ENCODE measurements at places on chromosomes 1 and 21. TPM values are rescaled to one million over a fixed set of nuclear protein-coding genes. Genes with fewer than 3 reads are reported as not detected.

DNA sequence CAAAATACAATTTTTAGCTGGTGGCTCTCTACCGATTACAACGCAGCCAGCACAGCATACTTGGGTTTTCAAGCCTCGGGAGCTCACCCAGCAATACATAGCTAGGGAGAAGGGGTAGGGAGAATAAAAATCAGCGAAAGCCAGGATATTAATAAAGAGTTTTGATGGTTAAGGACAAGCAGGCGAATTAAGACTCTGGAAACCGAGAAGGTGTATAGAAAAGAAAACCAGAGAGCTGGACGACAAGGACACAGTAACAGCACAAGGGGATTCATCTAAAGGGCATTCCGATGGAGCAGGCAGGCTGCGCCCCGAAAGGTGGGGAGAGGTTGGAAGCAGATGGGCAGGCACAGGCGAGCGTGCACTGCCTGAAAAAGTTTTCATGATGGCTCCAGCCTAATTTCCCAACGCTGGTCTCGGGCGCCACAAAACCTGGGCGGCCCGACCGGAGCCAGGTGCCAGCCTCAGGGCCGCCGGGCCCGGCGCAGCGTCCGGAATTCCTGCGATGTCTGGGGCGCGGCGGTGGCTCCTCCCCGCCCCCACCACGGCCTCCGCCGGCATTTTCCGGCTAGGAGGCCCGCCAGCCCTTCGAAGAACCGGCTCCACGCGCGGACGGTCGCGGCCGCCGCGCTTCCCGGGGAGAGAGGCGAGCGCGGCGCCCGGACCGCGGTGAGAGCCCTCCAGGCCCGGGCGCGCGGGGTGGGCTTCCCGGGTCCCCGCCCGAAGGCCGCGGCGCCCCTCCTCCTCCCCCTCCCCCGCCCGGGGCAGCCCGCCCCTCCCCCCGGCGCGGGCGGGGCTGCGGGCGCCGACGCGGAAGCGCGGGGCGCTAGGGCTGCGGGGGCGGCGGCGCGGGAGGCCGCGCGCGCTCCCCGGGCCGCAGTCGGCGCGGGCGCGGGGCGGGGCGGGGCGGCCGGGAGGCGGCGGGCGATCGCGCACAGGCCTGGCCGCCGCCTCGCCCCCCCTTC, 774 bp upstream of the DYRK1A start:
- peak; percentile 81 for DNase-seq

GRCh38 chr1:177054542-177054941, 110.0 kb downstream of the ASTN1 start:
- no peak for DNase-seq

DNA sequence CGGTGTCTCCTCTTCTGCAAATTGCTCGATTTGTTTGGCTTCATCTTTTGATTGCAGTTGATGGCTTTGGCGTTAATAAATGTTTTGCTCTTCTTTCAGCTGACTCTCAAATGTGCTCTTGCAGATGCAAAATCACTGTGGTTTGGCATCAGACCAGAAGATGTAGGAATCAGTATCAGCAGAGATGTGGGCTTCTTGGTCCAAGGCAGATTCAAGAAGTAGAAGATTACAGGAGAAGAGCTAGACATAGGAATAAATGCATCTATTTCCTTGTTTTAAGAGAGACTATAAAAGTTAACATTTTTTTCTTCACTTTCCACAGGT, 59.8 kb upstream of the BACH1 start:
- no peak for DNase-seq

GRCh38 chr21:14995695-14996490, 68.9 kb downstream of the NRIP1 start:
- DNase-seq = no peak

- no peak for DNase-seq
These were observed 21.2 kb downstream of the CDK18 start for GRCh38 chr1:205525495-205526285.

The DAB1 gene
- not detected for total RNA-seq

The CLCA4 gene
- not detected for total RNA-seq

The SIPA1L2 gene
- 1.6 TPM for total RNA-seq

DNA sequence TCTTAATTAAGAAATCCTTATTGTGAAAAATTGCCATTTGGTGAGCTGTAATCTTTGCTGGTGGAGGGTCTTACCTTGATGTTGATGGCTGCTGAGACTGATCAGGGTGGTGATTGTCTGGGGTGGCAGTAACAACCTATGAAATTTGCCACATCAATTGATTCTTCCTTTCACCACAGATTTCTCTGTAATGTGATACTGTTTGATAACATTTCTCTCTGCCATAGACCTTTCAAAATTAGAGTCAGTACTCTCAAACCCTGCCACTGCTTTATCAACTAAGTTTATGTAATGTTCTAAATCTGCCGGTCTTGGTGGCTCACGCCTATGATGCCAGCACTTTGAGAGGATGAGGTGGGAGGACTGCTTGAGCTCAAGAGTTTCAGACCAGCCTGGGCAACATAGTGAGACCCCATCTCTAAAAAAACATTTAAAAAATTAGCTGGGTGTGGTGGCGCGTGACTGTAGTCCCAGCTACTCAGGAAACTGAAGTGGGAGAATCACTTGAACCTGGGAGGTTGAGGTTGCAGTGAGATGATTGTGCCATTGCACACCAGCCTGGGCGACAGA, 5.0 kb downstream of the KPNA6 start:
- DNase-seq = peak; percentile 38

The MAP1LC3C gene
- total RNA-seq = not detected

The TCHH gene
- not detected for total RNA-seq

The OR2T33 gene
- total RNA-seq = not detected

The LCE1F gene
- total RNA-seq = not detected

- DNase-seq = no peak
These were observed 346.8 kb upstream of the ADGRL2 start for GRCh38 chr1:81453971-81454370.

DNA sequence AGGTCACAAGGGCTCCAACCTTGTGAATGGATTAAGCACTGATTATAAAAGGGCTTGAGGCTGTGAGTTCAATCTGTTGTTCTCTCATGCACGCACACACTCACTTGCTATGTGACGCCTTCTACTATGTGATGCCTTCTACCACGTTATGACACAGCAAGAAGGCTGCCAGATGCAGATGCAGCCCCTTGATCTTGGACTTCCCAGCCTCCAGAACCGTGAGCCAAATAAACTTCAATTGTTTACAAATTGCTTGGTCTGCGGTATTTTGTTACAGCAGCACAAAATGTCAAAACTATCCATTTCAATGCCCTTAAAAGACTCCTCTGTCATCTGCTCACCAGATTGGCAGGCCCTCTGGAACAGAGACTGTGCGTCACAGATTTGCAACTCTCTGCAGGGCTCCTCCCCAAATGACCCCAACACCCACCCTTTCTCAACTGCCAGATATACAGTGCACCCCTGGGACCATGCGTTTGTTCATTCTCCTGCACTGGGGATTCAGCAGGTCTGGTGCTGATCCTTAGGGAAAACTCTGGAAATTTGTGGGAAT, 47.8 kb upstream of the KANK4 start:
- no peak for DNase-seq

DNA sequence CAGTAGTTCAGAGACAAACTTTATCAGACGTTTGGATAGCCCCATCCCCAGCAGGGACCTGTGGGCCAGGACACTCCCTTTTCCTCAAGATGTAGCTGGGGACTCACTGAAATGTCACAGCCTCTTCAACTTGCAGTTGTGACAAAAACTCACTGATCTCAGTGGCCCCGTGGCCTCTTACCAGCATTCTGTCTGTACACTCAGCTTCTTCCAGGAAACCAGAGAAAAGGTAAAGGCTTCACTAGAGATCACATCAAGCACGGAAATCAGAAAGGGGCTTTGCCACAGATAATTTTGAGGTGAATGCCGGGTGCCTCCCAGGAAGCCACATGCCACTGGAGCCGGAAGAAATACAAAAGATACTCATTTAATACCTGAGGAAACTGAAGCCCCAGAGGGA, 122.2 kb downstream of the CCDC185 start:
- peak; percentile 57 for DNase-seq

The AQP10 gene
- not detected for total RNA-seq

DNA sequence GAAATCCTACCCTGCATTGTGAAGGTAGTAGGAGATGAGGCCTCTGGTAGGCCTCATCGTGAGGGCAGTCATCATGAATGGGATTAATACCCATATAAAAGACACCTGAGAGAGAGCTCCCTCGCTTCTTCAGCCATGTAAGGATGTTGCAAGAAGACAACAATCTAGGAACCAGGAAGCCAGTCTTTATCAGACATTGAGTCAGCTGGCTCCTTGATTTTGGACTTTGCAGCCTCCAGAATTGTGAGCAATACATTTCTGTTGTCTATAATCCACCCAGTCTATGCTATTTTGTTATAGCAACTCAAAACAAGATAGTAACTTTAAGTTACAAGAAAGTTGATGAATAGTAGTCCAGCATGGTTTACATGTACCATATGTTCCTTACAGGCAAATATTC, 208.5 kb downstream of the KCNT2 start:
- DNase-seq = no peak

The SYT6 gene
- 0.13 TPM for total RNA-seq

The GJB5 gene
- not detected for total RNA-seq

GRCh38 chr1:216702170-216702569, 21.1 kb downstream of the ESRRG start:
- DNase-seq = no peak

The BSDC1 gene
- total RNA-seq = 203 TPM

DNA sequence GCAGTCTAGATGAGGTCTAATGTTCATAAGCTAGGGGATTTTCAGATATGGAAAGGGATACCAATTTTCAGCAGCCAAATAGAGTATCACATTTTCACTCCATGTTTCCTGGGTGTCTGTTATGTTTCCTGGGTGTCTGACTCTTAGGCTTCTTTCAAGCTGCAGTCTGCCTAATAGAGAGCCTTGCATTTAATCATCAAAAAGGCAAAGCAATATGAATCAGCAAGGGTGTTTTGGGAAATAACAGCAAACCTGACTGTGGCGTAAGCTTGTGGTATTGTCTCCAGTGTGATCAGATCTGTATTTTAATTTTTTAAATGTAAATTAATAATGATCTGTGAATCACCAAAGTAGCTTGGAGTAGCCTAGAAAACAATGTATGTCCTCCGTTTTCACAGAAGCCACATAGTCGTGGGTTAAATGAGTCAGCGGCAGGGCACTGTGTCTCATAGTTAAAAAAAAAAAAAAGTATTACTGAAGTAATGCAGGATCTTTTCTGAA, 10.4 kb downstream of the LGALS8 start:
- DNase-seq = no peak

The GIPC2 gene
- not detected for total RNA-seq

The SMIM11 gene
- 1.5 TPM for total RNA-seq

- DNase-seq = peak; percentile 46
These were observed 3.9 kb downstream of the RNF220 start for GRCh38 chr1:44408632-44409602.

DNA sequence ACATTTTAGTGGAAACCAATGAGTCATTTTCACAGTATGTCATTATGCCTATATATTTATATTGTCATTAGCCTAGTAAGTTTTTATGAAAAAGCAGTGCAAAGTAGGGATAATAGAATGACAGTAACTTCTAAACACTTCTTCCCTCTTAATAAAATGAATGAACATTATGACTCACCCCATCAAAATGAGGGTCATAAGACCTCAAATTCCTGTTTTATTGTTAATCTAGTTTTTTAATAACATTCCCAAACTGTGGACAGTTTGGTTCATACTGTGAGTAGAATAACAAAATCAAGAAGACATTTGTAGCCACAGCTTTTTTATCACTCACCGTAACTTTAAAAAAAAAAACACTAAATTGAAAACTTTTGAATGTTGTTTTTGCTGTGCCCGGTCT, 160.5 kb downstream of the LRRC40 start:
- no peak for DNase-seq

The PROX1 gene
- not detected for total RNA-seq

GRCh38 chr1:92504291-92505014, 17.7 kb upstream of the GFI1 start:
- DNase-seq = no peak

DNA sequence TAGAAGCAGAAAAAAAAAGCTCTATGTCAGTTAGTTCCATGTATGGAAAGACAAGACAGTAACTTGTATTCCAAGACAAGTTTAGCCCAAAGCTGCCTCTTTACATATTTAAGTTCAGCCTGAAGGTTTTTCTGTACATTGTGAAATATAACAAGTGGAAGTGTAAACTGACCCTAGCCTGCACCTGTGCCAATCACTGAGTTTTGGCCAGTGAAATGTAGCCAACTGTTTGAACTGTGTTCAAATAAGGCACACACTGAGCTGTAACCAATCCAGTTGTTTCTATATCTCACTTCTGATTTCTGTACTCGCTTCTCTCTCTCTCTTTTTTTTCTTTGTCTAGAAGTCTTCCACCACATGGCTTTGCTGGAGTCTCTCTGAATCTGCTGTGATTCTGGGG, 1227.1 kb downstream of the NCAM2 start:
- no peak for DNase-seq

DNA sequence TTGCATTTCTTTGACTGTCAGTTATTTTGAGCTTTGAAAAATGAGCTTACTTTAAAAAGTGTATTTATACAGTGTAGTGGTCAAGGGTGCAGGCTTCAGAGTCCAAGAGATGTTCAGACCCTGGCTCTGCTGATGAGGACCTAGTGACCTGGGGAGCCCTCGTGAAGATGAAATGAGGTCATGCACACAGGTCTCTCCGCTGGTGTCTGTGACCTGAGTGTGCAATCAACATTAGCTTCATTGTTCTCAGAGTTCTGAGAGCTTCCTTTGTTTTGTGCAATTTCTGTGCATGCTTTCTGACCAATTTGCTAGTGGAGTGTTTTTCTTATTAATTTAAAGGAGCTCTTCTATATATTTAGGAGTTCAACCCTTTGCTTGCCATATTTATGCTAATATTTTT, 71.3 kb downstream of the RIPK4 start:
- no peak for DNase-seq

The RGL1 gene
- 0.16 TPM for total RNA-seq
